GM23338 (cell line): ENCODE measurements at places on chromosomes 5 and 9. TPM values are rescaled to one million over a fixed set of nuclear protein-coding genes. Genes with fewer than 3 reads are reported as not detected.
A peak's percentile ranks its signal among the peaks of the same experiment; 100 is the strongest.

- DNase-seq = peak; percentile 57
These were observed 3.4 kb downstream of the ASS1 start for GRCh38 chr9:130448035-130448624.

GRCh38 chr9:17528859-17529258, 50.0 kb upstream of the SH3GL2 start:
- DNase-seq = peak; percentile 53

- no peak for DNase-seq
These were observed 60.0 kb upstream of the CDH6 start for GRCh38 chr5:31133488-31133887.

DNA sequence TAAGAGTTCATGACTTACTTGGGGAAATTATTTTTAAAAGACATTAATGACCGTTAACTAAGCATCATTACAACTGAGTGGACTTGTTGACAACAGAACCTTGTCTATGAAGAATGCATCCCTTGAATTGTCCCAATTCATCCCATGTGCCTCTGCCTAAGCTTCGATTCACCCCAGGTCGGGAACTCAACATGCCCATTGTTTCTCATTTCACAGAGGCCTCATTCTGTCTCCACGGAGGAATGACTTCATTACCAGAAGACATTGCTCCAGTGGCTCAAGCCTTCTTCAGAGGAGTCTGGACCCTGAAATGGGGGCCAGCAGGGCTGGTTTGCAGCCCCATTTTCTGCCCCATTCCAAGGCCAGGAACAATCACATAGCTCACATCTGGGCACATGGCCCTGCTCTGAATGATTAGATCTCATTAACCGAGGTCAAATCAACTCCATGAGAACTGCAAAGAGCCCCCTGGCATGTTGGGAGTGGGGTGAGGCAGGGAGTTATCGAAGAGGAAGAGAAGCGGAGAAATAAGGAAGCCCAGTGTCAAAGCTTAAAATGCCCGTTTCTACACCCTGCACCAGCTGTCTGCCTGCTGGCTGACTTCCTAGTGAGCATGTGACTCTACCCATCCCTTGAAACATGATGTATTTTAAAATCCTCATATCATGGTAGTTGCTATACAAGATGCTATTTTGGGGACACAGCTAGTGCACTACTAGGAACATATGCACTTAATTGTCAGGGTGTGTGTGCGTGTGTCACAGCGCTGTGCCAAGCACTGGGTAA, 137.3 kb downstream of the LHFPL2 start:
- DNase-seq = no peak

- no peak for DNase-seq
These were observed 529.7 kb upstream of the ZNF608 start for GRCh38 chr5:125276096-125276495.

GRCh38 chr5:129094924-129095899, 663 bp downstream of the ISOC1 start:
- DNase-seq = peak; percentile 57

DNA sequence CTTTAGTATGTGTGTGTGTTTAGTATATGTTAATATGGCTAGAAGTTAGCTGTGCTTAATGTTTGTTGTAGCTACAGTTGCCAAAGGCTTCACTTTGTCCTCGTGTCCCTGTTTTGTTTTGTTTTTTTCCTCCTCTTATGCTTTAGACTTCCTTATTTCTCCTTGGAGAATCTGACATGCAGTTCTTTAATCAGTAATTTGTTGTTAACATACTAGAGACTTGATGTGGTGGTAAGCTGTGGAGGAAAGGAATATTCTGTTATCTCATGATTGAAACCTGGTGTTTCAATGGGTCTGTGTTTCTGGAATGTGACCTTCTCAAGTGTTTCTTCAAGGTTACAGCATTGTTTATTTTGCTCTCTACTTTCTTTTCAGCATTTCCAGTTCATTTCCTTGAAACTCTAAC, 515.6 kb upstream of the ST8SIA4 start:
- DNase-seq = peak; percentile 17

- DNase-seq = no peak
These were observed 6.8 kb upstream of the ZNF79 start for GRCh38 chr9:127417131-127418036.

DNA sequence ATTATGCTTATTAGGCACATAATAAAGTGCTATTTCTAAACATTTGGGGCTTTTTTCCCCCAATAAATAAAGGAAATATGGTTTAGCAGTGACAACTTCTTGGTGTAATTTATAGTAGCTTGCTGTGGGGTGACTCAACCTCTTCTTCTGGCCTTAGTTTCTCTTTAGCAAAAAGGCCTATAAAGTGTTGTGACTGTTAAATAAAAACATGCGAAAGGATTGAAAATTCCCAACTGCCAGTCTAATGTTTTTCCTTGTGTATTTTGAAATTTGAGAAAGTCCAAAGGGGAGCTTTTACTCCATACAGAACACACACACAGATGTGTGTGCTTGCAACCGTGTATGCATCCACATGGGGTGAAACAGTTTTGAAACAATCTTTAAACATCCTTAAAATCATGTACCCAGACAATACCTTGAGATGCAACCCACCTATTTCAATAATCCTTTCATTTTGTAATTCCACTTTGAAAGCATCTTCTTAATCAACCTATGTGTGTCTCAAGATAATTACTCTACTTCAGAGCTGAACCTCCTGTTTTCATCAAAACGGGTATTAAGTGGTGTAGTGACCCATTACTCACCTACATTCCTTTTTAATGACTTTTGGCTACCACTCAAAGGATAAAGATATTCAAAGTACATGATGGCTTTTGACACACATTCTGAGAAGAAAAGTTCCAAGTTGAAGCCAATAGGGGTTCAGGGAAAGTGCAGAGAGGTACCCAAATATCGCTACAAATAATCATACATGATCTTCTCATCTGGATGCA, 123.8 kb downstream of the DROSHA start:
- no peak for DNase-seq

DNA sequence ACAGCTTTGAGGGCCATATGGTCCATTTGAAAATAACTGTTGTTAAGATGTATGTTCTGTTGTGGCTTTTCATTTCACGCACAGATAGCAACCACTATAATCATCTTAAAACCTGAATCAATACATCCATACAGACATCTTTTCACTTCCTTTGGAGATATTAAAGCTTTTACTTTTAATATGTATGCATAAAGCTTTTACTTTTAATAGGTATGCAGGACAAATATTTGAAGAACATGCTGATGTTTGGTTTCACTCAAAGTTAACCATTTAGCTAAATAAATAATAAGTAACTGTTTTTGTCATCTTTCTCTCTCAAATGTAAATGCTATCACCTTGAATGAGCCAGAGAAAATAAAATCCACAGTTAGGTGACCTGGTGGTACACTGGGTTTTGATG, 108.6 kb downstream of the OXCT1 start:
- no peak for DNase-seq

GRCh38 chr5:131814990-131815389, 18.2 kb upstream of the FNIP1 start:
- peak; percentile 51 for DNase-seq

ARAP3 gene
- 32.8 and 33.2 TPM in 2 replicates for total RNA-seq

NTMT1 gene
- total RNA-seq = 44.2 and 59.4 TPM in 2 replicates

FAM163B gene
- total RNA-seq = 0.23 and 1.3 TPM in 2 replicates

CCL21 gene
- not detected in 2 replicates for total RNA-seq

TERT gene
- 36.2 and 46.4 TPM in 2 replicates for total RNA-seq

EPB41L4B gene
- 32.2 and 34.4 TPM in 2 replicates for total RNA-seq

PTGER4 gene
- total RNA-seq = 4.4 and 4.7 TPM in 2 replicates

TRIM14 gene
- total RNA-seq = 17.4 and 25.3 TPM in 2 replicates
